ENCODE measurements at places on chromosomes 6 and 20.

DNA sequence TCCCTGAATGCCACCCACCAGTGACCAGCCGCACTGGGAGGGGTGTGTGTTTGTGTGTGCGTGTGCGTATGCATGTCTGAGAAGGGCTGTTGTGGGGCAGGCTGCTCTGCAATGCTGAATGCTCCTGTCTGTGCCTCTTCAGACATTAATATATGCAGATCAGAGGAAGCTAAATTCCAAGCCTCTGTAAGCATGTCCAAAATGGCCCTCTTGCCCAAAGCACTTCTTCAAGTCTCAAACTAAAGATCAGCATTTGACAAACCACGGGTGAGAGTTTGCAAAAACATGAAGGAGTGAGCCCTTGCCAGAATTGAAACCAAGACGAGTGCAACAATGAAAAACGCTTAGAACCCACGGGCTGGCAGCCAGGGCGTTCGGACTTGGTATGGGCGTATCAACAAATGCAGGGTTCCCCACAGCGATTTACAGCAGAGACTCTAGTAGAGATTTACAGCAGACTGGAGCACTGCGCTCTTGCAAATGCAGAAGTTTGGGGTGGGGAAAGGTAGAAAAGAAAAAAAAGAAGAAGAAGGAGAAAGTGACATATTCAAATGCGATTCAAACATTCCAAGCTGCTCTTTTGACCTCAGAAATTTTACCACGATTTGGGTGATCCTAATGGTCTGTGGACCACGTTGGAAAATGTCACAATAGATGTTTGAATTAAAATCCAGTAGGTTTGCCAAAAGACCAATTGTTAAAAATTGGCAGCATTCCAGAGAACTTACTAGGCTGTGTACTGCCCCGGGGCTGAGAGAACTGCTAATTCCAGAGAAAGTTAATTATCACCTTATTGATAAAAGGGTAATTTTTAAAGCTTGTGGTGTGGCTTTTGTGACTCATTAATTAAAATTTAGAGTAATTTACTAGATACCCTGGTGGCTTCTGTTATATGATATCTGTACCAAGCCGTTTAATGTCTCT lies 3.5 kb downstream of the SCML4 start:
- DNase-seq: no peak

- no peak for DNase-seq
Measured at GRCh38 chr6:119586250-119586882, 236.8 kb upstream of the MAN1A1 start.

DNA sequence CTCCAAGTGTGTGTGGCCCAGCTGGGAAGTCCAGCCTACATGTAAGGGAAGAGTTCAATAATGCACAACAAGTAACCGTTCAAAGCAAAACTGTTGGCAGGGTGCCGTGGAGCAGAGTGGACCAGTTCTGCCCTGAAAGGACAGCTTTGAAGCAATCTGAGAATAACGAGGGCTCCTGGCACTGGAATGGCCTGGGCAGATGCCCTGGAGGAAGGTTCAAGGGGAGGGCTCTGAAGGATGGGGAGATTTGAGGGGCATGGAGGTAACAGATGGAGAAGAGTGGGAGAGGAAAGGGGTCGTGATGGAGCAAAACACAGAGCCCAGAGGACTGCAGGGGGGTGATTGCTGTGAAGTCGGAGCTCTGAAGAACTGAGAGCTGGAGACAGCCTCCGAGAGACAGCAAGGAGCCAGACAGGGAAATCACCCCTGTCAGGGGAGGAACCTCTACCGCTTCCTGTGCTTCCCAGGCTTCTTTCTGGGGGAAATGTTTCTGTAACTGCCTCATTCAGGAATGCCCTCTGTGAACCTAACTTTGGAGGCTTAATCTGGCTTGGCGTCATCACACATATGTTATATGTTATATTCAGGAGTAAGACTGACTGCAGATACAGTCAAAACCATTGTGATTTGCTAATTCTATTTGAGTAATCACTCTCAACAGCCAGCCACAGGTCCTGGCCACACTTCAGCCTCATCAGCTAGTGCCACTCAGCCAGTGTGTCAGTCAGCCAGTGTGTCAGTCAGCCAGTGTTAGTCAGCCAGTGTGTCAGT lies 41.2 kb downstream of the ZC3H12D start:
- no peak for DNase-seq

- DNase-seq: no peak
Measured at GRCh38 chr20:48198929-48199451, 413.7 kb upstream of the SULF2 start.

- DNase-seq: no peak
Measured at GRCh38 chr6:113411011-113411410, 446.1 kb upstream of the MARCKS start.
